ENCODE measurements at places on chromosomes 7 and 10.

DNA sequence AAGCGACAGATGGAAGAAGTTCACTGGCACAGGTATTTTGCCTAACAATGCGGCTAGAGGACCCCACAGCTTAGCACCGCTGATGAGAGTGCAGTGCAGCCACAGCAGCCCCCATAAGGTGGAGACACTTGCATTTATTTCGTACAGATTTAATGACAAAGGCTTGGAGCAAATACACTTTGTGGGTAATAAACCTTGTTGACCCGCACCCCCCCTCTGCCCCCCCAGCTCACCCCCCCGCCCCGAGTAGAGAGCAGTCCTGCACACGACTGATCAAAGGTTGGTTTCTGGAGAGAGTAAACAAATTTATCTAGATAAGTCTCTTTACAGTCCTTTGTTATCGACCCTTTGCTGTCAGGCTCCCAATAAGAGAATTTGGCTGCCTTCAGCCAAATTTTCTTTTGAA, 96.7 kb upstream of the LRGUK start:
- DNase-seq, result no peak

GRCh38 chr10:59323036-59323459, 39.3 kb downstream of the FAM13C start:
- no peak for DNase-seq

DNA sequence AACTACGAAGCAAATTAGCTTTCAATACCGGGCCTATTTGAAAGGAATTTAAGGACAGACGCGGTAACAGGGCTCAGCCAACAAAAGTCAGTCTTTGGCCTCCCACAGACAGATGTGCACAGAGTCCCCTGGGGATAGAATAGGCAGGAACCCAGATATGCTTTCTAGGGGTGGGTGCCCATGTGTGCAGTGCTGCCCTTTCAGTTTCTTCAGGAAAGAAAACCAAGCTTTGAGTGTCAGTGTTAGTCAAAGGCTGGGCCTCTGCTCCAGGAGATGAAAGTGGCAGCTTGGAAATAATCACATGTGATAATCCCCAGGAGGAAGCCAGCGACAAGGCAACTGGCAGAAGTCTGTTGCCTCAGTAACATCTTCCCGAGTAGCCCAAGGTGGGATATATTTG, 43.8 kb upstream of the CSTF2T start:
- no peak for DNase-seq

DNA sequence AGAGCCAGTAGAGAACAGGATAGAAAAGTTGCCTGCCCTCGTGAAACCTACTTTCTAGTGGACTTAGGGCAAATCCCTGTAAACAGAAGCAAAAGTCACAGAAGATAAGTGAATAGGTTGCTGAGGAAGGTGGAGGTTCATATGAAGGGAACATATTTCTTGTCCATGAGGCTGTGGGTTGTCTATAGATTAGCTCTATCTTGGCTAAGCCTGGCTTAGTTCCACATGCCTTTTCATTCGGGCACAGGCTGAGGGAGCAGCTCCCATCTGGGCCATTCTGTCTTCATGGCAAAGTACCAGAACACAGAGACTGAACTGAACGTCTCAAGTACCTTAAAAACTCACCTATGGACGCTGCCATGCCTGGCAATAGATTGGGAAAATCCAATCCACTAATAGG, 45.3 kb downstream of the BZW2 start:
- no peak for DNase-seq

- DNase-seq, result peak; percentile 30
Observed at GRCh38 chr10:119233821-119234220, 26.4 kb downstream of the GRK5 start.

DNA sequence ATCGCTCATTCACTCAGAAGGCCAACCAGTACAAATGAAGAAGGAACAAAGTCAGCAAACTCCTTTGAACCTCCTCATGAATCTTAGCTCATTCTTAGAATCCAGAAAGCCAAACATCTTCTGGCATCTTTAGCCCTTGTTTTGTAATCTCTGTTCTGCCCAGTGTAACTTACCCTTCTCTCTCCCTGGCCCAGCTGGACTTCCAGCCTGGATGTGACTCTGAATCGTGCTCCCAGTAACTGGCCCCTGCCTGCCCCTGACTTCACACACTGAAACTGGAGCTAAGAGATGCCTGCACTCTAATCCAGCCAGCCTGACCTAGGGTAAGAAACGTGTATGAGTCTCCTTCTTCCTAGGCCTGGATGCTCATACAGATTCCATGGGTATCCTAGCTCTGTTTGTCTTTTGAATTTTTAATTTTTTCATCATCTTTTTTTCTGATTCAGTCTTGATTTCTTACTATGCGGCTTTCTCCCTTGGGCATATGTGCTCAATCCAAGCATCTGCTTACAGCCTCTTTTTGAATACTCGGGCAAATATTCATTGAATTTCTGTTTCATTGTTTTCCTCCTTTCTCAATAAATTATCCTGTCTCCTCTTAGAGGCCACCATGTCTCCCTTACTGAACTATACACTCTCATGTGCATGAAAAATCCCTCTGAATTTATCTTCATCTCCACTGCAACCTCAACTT, 845.6 kb upstream of the AUTS2 start:
- DNase-seq, result no peak

- no peak for DNase-seq
Observed at GRCh38 chr10:44619975-44620374, 235.1 kb upstream of the CXCL12 start.

- peak; percentile 78 for DNase-seq
Observed at GRCh38 chr7:20199015-20199737, 18.0 kb downstream of the MACC1 start.

DNA sequence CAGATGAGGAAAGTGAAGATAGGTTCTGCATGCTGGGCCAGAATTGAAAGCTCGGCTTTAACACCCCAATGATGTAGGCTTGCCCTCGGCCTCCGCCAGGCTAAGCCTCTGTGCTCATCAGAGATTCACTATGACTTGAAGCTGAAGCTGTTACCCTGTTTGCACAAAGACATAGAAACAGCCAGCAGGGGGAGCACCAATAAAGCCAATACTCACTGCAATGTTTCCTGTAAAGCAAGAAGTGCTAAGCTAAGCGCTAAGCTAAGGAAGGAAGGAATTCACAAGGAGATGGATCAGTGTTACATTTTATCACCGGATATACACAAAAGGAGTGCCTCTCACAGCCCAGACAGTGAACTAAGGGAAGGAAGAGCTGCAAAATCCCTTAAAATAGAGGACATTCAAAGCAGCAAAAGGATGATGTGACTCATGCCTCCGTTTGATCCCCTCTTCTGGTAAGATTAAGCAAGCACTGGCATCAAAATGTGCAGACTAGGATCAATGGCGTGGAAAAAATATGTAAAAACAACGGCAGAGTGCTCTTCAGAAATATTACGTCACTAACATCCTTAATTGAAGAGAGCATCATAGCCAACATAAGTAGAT, 153.8 kb downstream of the COBL start:
- DNase-seq, result peak; percentile 76

DNA sequence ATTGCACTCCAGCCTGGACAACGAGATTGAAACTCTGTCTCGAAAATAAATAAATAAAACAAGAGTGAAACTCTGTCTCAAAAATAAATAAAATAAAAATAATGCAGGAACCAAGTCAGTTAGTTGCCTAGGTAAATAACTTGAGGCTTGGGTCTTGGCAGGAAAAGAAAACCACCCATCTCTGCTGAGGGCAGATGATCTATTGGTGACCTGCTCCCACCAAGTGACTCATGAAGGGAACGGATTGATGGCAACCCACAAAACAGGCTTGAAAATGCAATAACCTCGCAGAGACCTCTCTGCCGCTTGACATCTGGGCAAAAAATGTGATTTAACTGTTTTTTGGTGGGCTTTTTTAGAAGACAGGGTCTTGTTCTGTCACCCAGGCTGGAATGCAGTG, 86.6 kb downstream of the CALN1 start:
- no peak for DNase-seq

- DNase-seq, result peak; percentile 67
Observed at GRCh38 chr10:18610517-18610916, 40.9 kb downstream of the NSUN6 start.

- peak; percentile 28 for DNase-seq
Observed at GRCh38 chr10:98790817-98791216, 344.1 kb upstream of the HPS1 start.

DNA sequence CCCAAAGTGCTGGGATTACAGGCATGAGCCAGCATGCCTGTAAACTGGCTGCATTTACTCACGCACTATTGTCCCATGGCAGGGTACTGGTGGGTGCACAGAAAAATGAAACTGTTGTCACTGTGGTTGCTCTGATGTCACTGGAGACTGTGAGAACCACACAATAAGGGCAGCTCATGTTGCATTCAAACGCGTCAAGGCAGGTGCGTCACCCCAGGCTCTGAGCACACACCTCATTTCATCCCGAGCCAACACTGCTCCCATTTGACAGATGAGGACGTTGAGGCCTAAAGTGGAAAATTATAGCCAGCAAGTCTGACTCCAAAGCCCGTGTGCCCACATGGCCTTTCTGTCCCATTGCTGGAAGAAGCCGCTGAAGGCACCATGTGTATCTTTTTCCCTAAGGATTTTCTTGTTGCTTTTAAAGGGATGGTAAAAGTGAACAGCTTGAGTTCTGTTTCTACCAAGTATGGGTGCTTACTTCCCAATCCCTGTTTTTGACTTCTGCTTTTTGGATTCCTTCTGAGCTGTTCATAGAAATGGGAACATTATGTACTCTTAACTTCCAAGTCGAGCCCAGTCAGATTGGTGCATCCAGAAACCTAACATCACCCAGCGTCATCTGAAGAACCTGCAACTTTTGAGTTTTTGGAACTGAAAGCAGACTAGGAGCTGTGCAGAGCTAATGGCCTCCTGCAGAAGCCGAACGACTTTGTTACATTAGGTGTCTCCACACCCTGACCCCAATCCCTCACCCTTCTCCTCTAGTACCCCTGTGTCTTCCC, 60.1 kb upstream of the CARD11 start:
- DNase-seq, result no peak

- DNase-seq, result no peak
Observed at GRCh38 chr7:16300361-16300895, 120.9 kb downstream of the CRPPA start.

DNA sequence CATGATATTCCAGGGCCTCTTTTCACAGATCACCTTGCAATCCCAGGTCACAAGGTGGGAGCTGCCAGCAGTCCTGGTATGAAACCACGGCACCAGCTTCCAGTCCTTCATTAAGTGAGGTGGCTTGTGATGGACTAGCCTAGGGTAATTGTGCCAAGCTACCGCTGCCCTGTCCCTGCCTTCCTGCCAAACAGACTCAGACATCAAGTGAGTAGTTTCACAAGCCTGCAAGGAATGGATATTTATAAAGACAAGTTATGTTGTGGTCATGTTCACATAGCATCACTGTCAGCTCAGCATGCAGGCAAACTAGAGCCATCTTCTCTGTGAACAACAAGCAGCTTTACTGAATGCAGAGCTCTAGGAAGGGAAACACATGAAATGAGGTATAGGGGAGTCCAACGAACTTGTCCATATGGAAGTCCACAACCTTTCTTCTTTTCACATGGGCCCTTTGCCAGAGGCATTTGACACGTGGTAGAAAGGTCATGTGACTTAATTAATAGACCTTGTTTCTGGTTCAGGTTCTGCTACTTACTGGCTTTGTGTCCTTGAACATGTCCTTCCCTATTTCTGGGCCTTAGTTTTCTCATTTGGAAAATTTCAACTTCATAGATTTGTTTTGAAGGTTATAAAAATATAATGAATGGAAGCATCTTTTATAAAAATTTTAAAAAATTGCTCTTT, 1061.2 kb downstream of the KCNMA1 start:
- DNase-seq, result peak; percentile 14

GRCh38 chr7:94547126-94547525, 37.5 kb downstream of the CASD1 start:
- DNase-seq, result peak; percentile 29

- DNase-seq, result no peak
Observed at GRCh38 chr10:47264797-47265281, 35.2 kb upstream of the GDF10 start.

GRCh38 chr10:97140902-97141745, 44.6 kb downstream of the SLIT1 start:
- no peak for DNase-seq

GRCh38 chr10:117544004-117544701, 1.6 kb downstream of the EMX2 start:
- no peak for DNase-seq

DNA sequence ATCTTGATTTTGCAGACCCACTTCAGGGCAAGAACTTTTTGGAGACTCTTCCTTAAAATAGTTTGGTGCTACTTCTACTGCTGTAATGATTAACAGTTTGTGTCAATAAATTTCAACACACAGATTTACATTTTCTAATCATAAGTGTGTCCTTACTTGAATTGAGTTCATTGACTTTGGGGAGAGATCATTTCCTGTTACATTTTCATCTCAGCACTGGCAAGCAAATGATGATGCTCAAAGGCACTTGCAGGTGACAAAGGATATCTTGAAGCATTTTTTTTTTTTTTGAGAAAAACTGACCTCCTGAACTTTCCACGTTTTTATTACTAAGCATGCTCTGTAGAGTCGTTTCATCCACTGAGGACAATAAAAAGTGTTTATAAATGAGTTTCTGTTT, 52.7 kb downstream of the GPR85 start:
- DNase-seq, result no peak

DNA sequence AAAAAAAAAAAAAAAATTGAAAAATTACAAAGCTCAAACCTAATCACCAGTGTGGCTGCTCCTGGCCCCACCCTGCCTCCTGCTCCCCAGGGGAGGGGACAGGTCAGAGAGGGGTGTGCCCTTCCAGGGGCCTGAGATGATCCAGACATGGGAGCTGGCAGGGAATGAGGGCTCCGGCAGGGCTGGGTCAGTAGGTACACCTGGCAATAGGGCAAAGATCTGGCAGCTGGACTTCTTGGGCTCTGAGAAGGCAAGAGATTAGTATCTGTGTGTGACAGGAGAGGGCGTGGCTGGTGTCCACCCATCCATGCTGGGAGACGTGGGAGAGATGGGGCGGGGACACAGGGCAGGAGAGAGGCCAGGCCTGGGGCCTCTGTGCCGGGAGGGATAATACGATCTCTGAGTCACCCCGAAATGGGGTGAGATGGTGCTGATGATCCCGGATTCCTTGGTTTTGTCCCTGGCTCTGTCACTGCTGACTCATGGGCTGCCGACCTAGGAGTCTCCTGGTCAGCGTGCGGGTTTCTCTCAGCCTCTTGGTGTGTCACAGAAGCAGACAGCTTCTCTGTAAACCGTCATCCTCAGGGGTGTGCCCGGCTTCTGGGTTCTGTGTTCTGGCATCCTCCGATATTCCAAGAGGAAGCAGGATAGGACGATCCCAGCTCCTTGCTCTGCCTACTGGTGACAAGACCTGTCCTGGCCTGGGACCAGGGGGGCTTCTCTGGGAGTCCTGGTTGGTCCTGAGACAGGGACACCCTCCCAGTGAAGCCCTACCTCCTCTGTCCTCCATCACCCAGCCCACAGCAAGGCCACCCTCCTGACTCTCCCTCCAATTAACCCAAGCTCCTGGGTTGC, 8.2 kb upstream of the CLDN4 start:
- DNase-seq, result peak; percentile 99

GRCh38 chr10:114645706-114646105, 12.4 kb downstream of the ABLIM1 start:
- no peak for DNase-seq

GRCh38 chr7:142585425-142585824, 163.8 kb upstream of the PRSS1 start:
- no peak for DNase-seq
